Epithelial cell of proximal tubule (primary cell): ENCODE measurements at places on chromosomes 3 and 15. TPM values are rescaled to one million over a fixed set of nuclear protein-coding genes. Genes with fewer than 3 reads are reported as not detected.
A peak's percentile ranks its signal among the peaks of the same experiment; 100 is the strongest.

DNA sequence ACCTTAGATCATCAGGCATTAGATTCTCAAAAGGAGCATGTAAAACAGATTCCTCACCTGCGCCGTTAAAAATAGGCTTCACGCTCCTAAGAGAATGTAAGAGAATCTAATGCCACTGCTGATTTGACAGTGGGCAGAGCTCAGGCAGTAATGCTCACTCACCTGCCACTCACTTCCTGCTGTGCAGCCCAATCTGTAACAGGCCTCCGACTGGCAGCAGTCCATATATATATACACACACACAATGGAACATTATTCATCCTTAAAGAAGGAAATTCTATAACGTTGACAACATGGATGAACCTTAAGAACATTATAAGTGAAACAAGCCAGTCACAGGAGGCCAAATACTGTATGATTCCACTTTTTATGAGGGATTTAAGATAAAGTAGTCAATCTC lies 24.5 kb downstream of the ZNF148 start:
- DNase-seq = no peak

GRCh38 chr15:74208901-74209559 lies 6.4 kb upstream of the STRA6 start:
- DNase-seq = no peak

- DNase-seq = peak; percentile 55
These were observed 2.8 kb downstream of the MAP4 start for GRCh38 chr3:48013288-48013980.

- DNase-seq = no peak
These were observed 440.5 kb upstream of the ADAMTS9 start for GRCh38 chr3:65128346-65128745.

- no peak for DNase-seq
These were observed at the start of gene MYEF2 for GRCh38 chr15:48177766-48178647. MYEF2 (minus strand) TSS chr15:48178295; CDS start chr15:48178237, 58 bp downstream.

- no peak for DNase-seq
These were observed 231.3 kb upstream of the ARHGEF26 start for GRCh38 chr3:153889905-153890334.

DNA sequence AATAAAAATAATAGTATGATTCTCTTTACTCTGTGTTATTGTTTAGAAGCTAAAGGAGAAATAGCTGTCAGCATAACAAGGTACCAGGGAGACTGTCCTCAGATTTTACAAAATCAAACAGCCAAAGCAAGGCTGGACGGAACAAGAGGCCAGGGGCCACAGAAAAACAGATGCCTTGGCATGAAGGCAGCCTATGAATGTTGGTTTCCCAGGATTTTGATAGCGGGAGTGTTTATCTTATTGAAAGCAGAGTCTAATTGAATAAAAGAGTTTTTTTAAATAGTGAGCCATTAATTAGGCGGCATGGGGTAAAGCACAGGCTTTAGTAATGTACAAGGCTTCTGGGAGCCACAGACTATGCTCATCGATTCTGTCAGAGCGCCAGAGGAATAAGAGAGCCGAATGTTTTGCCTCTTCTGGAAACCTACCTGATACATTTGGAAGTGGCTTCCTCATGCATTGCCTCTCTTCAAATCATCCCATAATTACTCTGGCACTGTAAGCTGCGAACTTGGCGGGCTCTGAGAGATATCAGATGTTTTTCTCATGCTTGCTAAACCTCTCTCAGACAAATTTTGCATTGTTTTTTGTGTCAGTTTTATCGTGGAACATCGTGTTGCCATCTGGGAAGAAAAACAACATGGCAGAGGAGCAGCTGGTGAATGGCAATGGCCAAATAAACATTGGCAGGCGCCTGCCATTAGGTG lies 30.4 kb upstream of the TMCO5A start:
- no peak for DNase-seq

GRCh38 chr15:96716075-96716474 lies 385.6 kb downstream of the NR2F2 start:
- no peak for DNase-seq

GRCh38 chr3:139827833-139828232 lies 107.2 kb upstream of the CLSTN2 start:
- DNase-seq = no peak

DNA sequence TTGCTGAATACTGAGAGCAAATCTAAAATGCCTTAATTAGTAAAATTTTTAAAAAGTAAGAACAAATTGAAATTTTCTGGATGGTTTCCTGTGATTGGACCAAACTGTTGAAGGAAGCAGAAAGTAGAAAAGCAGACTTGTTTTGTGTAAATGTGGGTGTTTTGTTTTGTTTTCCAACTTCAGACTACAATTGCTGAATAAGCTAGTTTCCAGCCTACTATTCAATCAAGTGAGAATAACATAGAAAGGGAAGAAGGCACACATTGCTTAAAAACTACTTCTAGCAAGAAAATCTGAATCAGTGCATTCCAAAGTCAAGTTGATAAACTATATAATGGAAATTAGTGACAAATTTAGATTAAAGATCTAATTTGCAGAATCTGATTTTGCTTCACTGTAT lies 519.3 kb downstream of the NLGN1 start:
- DNase-seq = no peak

DNA sequence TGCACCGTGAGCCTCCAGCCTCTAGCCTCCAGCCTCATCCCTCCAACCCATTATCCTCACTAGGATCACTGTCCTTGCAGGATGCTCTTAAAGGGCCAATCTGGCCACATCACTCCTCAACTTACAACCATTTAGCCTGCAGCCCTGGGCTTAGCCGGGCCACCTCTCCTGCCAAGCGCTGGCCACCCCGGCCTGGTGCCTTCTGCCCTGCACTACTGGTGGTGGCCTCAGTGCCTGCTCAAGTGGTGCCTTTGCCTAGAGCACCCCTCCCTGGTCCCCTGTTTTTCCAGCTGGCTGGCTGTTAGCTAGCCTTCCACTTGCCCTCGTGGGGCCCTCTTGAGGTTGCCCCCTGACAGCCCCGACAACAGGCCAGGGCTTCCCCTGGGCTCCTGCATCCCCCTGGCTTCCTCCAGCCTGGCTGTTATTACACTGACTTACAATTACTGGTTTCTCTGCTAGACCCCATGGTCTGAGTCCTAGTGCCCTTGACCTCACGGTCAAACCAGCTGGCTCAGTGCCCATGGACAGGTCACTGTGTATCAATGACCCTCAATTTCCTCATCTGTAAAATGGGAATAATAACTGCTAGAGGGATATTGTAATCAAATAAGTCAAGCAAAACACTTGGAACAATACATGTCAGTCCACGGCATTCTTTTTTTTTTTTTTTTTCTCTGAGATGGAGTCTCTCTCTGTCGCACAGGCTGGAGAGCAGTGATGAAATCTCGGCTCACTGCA lies 15.5 kb downstream of the ATP2B2 start:
- DNase-seq = no peak

DNA sequence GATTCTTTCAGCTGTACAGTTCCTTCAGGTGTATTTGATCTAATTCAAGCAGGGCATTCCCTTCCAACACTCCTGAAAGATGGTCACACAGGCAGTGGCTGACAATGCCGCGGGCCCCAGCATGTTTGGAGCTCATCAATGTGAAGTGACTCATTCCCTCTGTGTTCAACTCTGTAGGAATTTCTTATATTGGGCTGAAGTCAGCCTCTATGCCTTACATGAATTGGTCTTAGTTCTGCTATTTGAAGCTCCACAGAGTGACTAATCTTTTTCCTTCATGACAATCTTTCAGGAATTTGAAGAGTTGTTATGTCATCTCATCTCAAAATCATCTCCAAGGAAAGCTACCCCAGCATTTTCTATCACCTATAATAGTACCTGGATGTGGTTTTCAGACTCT lies 142.5 kb upstream of the C2CD4B start:
- no peak for DNase-seq

GRCh38 chr3:82085851-82086475 lies 324.5 kb upstream of the GBE1 start:
- DNase-seq = no peak

- no peak for DNase-seq
These were observed 35.6 kb downstream of the PDCD6IP start for GRCh38 chr3:33834096-33834453.

DNA sequence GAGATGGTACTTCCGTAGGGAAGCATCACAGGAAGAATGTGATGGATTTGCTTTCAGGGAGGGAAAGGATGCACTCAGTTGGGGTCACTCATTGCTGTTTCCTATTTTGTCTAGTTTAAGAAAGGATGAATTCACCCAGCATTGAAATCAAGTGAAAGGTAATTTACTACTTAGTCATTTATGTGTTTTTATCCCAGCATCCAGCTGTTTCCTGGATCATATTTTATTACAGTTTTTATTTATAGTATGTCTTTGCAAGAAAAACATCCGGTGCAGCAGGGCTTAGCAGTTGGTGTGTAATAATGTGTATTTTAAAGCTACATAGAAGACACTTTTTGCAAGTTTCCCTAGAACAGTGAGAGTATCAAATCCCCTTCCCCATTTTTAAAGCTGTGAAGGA lies 37.4 kb upstream of the GOLGA8B start:
- no peak for DNase-seq

DNA sequence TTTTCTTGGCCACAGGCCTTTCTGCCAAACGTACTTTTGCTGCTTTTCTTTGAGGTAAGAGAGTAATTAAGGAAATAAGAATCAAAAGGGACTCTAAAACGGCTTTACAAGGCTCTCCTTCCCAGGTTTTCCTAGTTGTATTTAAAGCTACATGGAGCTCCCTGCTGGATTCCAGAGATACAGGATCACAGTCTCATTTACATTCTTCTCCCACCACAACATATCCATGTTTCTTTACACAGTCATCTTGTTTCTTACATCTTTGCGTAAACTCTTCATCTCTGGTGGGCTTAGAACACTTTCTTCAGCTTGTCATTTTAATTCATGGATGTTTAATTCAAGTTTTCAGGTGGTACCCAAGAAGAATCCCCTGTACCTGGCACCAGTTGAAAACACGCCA lies 117.6 kb upstream of the BFSP2 start:
- DNase-seq = no peak

DNA sequence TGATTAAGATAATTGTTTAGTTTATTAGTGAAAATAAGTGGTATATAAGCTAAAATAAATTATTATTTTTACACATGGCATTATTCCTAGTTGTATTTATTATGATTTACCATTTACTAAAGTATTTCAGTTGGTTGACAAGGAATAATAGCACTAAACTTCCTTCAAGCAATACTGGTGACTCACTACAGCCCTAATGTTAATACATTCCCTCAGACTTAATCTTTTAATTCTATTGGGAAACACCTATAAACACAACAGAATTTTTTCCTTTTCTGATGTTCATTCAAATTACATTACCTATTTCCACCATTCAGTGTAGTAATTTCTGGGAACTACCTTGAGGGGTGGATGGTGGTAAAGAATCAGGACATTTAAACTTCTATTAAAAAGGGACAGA lies 264.0 kb downstream of the TIGIT start:
- DNase-seq = peak; percentile 30

GRCh38 chr15:31277335-31278060 lies 49.1 kb upstream of the KLF13 start:
- no peak for DNase-seq

DNA sequence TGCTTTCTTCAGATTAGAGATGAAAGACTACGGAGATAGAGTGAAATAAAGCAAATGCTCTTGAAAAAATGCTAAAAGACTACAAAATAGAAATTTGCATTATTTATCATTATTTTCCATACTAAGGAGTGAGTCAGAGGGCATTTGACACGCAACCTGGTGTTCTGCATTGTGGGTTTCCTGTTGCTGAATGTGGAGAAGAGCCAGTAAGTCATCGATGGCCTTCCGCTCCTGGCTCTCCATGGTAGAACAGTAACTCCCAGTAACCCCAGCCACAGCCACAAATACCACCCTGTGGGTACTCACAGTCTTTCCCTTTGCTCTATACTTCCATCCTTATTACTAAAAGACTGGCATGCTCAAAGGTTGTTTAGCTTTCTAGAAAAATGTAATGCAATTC lies 61.5 kb downstream of the CGGBP1 start:
- peak; percentile 53 for DNase-seq

SI gene
- total RNA-seq = not detected in 2 replicates

PEAK1 gene
- 5.1 and 8.1 TPM in 2 replicates for total RNA-seq

TCTA gene
- total RNA-seq = 16.9 and 21.7 TPM in 2 replicates

PCLAF gene
- 65.5 and 107 TPM in 2 replicates for total RNA-seq

OXTR gene
- total RNA-seq = 5.9 and 8.4 TPM in 2 replicates
